Stimulated activated CD4-positive, alpha-beta T cell treated with anti-CD3 and anti-CD28 coated beads, Interleukin-4, amount 100 ng/mL, for 4 hours (primary cell): ENCODE measurements at places on chromosomes 6 and 20.

GRCh38 chr20:36468149-36469000, 72.9 kb upstream of the MYL9 start:
- no peak for DNase-seq

DNA sequence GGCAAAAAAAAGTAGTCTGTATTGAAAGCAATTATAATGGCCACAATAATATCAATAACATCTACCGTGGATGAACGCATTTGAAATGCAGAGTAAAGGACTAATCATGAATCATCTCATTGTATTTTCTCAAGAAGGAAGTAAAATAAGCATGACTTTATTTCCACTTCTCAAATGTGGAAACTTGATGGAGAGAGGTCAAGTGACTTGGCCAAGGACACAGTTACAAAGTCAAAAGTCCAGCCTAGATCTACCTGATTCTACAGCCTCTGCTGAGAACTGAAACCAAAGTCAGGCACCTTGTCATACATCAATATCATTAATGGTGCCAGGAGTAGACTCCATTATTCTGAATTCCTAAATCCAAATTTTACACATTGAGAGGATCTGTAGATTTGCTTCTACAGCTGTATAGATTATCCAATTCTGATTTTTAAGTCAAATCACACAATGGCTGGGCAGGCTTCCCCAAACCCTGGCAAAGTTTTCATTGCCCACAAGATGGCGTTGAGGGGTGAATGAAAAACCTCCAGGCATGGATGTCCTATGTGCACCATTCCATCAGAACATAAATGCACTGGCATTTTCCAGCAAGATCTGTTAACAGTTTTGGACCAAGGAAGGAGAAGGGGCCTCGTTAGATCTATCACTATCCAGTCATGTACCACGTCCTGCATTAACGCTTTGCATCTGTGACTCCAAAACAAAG, 423.1 kb downstream of the MAFB start:
- DNase-seq: no peak

DNA sequence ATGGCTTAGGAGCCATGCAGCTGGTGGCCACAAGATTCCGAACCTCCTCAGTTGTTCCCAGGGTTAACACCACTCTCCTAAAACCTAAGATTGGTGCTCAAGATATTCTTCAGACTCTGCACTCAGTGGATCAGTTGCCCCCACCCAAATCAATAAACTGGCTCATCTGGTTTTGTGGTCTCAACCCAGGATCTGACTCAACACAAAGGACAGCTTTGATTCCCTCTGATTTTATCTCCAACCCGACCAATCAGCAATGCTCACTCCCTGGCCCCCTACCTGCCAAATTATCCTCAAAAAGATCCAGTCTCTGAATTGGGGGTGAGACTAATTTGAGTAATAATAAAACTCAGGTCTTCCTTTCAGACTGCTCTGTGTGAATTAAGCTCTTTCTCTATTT, 137.5 kb downstream of the EYS start:
- no peak for DNase-seq

DNA sequence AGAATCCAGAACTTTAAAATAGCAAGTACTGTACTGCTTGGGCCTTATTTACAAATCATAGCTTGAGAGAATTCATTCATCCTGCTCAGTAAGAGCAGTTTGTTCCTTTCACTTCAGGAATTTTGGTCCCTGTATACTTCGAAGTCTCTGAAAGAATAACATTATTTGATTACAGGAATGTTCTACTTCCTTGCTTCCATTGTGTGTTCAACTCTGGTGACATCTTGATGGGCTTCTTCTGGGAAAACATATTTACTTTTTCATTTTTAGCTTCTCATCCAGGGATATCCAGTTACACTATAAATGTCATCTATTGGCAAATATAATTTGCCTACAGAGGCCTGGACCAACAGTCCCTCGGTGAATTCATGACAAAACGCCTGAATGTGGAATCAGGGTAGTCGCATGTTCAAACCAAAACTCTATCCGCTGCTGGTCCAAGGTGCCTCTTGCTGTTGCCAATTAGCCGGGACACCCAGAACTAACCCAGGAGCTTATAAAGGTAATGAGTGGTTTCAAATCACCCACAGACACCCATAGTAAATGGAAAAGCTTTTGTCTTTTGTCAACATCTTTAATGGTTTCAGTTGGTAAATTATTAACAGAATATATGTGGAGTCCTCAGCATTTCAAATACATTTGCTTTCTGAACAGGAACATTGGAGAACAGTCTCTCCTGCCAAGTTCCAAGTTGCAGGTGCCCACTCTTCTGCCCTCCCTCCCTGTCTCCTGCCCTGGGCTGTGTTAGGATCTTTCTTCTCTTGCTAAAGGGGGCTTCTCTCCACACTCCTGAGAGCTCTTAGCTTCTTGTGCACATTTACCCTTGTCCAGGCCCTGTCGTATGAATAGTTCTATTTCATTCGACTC, 162.5 kb upstream of the CITED2 start:
- no peak for DNase-seq

DNA sequence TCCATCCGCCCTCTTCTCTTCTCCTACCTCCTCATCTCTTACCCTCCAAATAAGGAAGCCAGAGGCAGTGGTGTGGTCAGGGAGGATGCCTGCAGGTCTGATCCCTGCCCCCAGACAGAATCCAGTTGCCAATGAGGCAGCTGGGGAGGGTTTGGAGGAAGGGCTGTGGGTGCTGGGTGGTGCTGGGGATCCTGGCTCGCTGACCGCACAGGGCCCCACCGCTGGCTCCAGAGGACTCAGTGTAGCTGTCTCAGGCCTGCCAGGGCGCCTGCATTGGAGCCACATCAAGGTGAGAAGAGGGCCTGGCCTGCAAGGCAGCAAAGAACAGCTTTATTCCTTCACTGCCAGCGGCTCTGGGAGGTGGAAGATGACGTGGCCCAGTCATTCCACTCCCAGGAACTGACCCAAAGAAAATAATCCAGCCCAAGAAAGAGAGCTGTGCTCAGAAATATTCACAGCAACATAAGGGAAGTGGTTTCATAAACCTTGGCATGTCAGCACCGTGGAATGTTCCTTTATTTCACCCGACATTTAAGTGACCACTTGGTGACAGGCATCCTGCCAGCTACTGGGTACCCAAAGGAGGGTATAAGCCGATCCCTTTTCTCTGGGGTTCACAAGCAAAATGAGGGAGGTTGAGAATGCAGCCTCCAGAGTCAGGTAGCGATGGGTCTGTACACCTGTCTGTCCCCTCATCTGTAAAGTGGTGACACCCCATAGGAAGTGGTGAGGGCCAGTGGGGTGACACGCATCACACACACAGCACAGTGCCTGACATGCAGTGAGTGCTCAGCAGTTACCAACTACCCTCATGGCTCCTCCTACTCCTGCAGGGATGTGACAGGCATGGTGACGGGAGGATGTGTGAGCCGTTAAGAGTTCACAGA, 125.1 kb downstream of the SNX5 start:
- no peak for DNase-seq

DNA sequence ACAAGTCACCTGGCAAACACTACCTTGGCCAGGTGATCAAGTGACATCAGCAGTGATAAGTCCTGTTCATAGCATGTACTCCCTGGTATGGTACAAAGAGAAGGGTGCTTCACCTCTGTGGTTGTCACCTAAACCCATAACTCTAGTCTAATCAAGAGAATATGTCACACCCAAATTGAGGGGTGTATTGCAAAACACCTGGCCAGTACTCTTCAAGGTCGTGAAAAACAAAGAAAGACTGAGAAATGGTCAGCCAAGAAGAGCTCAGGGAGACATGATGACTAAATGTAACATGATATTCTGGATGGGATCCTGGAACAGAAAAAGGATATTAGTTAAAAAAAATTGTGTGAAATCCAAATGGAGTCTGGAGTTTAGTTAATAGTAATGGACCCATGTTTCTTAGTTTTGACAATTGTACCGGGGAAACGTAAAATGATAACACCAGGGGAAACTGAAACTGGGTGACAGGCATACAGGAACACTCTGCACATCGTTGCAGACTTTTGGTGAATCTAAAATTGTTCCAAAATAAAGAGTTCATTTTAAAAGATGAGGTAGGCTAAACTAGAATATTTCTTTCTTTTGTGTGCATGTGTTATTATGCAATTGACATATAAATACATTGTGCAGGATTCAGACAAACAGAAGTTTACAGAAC, 262.0 kb downstream of the CDC5L start:
- no peak for DNase-seq

DNA sequence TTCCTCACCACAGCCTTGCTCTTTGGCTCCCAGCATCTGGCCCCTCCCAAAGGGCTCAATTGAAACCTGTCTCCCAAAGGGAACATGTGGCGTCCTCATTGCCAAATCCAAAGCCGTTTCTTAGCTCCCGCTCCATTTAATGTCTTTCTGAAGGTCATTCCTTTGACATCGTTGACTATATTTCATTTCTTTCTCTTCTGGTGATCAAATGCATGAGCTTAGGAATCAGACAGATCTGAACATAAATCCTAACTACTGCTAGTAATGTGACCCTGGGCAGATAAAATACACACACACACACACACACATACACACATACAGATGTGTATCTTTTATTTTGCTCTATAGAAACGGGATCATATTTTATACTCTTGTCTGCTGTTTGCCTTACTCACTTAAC, 964.7 kb upstream of the FLRT3 start:
- no peak for DNase-seq

- no peak for DNase-seq
Observed at GRCh38 chr6:53704700-53705099, 39.1 kb upstream of the KLHL31 start.

DNA sequence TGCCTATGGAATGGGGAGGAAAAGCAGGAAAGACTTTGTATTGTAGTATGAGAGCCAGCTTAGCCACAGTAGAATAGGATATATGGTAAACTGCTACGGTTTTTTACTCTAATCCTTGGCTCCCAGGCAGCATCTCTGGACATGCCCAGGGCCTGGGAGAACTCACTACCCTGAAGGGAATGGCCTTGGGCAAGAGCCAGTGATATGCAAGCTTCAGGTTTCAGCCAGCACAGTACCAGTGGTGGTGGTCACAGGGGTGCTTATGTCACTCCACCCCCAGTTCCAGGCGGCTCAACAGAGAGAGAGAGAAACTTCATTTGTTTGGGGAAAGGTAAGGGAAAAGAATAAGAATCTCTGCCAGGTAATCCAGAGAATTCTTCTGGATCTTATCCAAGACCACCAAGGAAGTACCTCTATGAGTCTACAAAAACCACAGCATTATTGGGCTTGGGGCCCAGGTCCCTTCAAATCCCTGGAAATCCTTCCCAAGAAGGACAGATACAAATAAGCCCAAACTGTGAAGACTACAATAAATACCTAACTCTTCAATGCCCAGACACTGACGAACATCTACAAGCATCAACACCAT, 121.2 kb downstream of the THBS2 start:
- DNase-seq: no peak
